ENCODE measurements at places on chromosomes 2 and 18.

- no peak for DNase-seq
- H3K4me3 ChIP-seq = no peak overlapping the region
- peaks cover 6% of the 10 kb centered on the region for H3K36me3 ChIP-seq
- H3K4me1 ChIP-seq = peaks cover 41% of the 10 kb centered on the region
Measured at GRCh38 chr2:134174711-134175110, 79.2 kb upstream of the MGAT5 start.

GRCh38 chr2:15800495-15801329, 139.6 kb upstream of the MYCN start:
- no peak overlapping the region for H3K4me3 ChIP-seq
- H3K27me3 ChIP-seq = peaks cover 3% of the 10 kb centered on the region
- no peak overlapping the region for H3K27ac ChIP-seq
- no peaks in the 10 kb centered on the region for H3K36me3 ChIP-seq
- no peak for DNase-seq

GRCh38 chr2:72004976-72005375, 142.7 kb downstream of the CYP26B1 start:
- H3K27me3 ChIP-seq = peaks cover 4% of the 10 kb centered on the region
- no peak overlapping the region for H3K27ac ChIP-seq
- H3K4me3 ChIP-seq = no peak overlapping the region
- no peaks in the 10 kb centered on the region for H3K36me3 ChIP-seq
- no peaks in the 10 kb centered on the region for H3K4me1 ChIP-seq

GRCh38 chr18:48342125-48342524, 67.1 kb downstream of the ZBTB7C start:
- no peak overlapping the region for H3K27ac ChIP-seq
- DNase-seq = no peak
- peaks cover 9% of the 10 kb centered on the region for H3K4me1 ChIP-seq
- H3K4me3 ChIP-seq = no peak overlapping the region
- H3K36me3 ChIP-seq = no peaks in the 10 kb centered on the region
- peaks cover 34% of the 10 kb centered on the region for H3K27me3 ChIP-seq

DNA sequence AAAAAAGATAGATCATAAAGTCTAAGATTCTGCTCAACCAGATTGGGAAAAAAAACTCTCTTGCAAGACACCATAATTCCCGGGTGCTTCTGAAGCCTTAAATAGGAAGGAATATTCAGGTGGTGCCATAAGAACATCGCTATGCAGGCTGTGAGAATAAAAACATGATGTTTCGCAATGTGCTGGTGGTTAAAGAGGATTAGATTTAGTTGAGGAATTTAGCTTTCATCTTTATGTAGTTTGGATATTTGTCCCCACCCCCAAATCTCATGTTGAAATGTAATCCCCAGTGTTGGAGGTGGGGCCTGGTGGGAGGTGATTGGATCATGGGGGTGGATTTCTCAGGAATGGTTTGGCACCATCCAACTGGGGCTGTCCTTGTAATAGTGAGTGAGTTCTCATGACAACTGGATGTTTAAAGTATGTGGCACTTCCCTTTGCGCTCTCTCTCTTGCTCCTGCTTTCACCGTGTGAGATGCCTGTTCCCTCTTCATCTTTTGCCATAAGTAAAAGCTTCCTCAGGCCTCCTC, 132.2 kb downstream of the AKAIN1 start:
- no peaks in the 10 kb centered on the region for H3K36me3 ChIP-seq
- peaks cover 6% of the 10 kb centered on the region for H3K27me3 ChIP-seq
- no peak for DNase-seq
- no peak overlapping the region for H3K27ac ChIP-seq
- no peak overlapping the region for H3K4me3 ChIP-seq
- no peaks in the 10 kb centered on the region for H3K4me1 ChIP-seq

GRCh38 chr2:64400105-64400728, 53.7 kb upstream of the LGALSL start:
- peaks cover 11% of the 10 kb centered on the region for H3K27me3 ChIP-seq
- H3K4me3 ChIP-seq = no peak overlapping the region
- no peak overlapping the region for H3K27ac ChIP-seq
- no peaks in the 10 kb centered on the region for H3K36me3 ChIP-seq
- H3K4me1 ChIP-seq = peaks cover 4% of the 10 kb centered on the region

DNA sequence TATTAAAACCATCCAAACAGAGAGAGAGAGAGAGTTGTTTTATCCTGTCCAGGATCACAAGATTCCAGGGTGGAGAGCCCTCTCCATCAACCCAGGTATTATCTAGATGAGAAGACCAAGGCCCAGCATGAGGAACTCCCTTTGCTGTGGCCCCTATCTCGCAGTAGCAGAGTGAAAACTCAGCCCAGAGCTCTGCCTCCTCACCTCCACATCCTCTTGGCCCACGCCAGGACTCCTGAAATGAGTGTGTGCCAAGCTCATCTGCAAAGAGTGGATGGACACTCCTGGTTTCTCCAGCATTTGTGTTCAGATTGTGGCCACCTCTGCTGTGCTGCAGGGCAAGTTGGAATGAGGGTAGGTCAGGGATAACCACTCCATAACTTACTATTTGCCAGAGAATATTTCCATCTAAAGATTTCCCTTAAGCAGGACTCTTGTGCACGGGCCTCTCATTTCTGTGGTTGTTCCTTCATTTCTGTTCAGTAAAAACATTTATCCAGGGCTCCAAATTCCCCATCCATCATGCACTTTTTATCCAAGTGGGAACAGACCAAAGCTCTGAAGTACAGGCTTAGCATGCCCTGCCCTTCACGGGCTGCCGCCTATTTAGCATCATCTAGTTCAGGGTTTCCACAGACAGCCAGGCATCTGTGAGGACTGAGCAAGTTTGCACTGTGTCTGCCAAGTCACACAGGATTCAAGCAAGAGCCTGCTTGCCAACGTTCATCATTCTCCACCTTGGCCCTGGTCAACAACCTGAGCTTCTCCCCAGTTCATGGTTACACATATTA, 583.2 kb upstream of the ID2 start:
- H3K27ac ChIP-seq = no peak overlapping the region
- H3K27me3 ChIP-seq = no peaks in the 10 kb centered on the region
- no peak overlapping the region for H3K4me3 ChIP-seq
- DNase-seq = no peak

- H3K27ac ChIP-seq = no peak overlapping the region
- no peaks in the 10 kb centered on the region for H3K27me3 ChIP-seq
- no peak for DNase-seq
- H3K36me3 ChIP-seq = no peaks in the 10 kb centered on the region
- no peaks in the 10 kb centered on the region for H3K4me1 ChIP-seq
Measured at GRCh38 chr2:123521854-123522253, 503.2 kb upstream of the CNTNAP5 start.

- peaks cover 28% of the 10 kb centered on the region for H3K36me3 ChIP-seq
- no peak for DNase-seq
- peaks cover 4% of the 10 kb centered on the region for H3K4me1 ChIP-seq
Measured at GRCh38 chr2:175935289-175936181, 66.5 kb downstream of the LNPK start.
